Iris pigment epithelial cell (primary cell): ENCODE measurements at places on chromosomes 7 and 10.

GRCh38 chr7:5636446-5636835 lies 145.0 kb downstream of the RNF216 start:
- DNase-seq, result no peak

GRCh38 chr10:87734987-87735827 lies 75.5 kb downstream of the PAPSS2 start:
- DNase-seq, result peak; percentile 47

DNA sequence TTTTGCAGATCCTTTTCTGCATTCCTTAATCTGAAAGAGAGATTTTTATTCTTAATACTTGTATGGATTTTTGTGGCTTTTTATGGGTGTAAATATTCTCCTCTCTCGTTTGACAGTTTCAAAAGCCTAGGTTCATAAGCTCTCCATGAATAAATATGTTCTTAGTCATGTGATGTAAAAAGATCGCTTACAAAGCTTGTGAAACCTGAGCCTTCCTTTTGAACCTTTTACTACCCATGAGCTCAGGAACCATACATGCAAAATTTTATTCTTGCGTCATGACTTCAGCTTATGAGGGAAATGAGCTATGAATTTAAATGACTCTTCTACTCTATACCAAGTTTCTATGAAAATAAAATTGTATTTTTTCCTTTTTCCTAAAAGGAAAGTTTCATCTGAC lies 98.7 kb downstream of the POLL start:
- peak; percentile 86 for DNase-seq

DNA sequence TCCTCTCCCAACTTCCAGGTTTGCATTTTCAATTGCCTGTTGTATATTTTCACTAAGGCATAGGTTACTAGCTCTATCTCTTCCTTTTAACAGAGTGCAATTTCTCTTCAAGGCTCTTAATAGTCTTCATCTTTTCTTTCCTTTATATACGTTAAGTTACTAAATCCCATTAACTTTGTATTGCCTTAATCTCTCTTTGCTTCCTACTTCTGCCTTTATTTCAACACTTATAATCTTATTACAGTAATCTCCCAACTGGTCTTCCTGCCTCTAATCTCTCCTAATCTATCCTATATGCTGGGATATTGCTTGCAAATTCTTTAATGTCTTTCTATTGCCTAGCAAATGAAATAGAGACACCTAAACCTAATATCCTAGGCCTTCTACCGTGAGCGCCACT lies 26.1 kb downstream of the ST7 start:
- no peak for DNase-seq

- peak; percentile 29 for DNase-seq
Measured at GRCh38 chr7:74579800-74580685, 77.5 kb upstream of the GTF2I start.

- no peak for DNase-seq
Measured at GRCh38 chr10:57818522-57818921, 449.2 kb downstream of the IPMK start.

GRCh38 chr10:93876381-93876780 lies 17.4 kb upstream of the SLC35G1 start:
- no peak for DNase-seq

DNA sequence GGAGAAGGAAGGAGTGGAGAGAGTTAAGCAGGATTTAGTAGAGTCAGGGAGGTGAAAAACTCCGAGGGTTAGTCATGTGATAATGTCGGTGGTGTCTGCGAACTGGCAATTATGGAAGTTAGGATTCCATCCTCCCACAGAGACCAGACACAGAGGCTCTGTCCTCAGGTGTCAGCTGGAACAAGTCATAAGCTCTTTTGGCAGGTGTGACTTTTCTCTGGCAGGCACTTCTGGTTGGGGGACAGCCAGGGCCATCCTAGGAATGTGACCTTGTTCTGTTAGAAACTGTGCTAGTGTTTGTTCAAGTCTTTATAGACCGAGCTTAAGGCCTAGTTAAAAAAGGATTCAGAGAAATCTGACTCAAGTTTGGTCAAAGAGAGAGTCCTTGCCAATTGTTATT lies 371.0 kb downstream of the DPP6 start:
- no peak for DNase-seq

GRCh38 chr10:102085336-102085735 lies 20.2 kb downstream of the HPS6 start:
- no peak for DNase-seq

DNA sequence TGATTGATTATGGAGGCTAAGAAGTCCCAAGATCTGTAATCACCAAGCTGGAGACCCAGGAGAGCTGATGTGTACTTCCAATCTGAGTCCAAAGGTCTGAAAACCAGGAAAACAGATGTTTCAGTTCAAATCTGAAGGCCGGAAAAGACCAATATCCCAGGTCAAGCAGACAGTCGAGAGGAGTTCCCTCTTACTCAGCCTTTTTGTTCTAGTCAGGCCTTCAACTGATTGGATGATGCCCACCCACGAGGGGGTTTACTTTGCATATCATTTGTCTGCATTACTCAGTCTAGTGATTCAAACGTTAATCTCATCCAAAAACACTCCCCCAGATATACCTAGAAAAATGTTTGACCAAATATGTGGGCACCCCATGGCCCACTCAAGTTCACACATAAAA lies 7.4 kb upstream of the ARID5B start:
- no peak for DNase-seq
